Endothelial cell of umbilical vein (primary cell): ENCODE measurements at places on chromosomes 12 and 14. TPM values are rescaled to one million over a fixed set of nuclear protein-coding genes. Genes with fewer than 3 reads are reported as not detected.
A peak's percentile ranks its signal among the peaks of the same experiment; 100 is the strongest.

The PLEKHD1 gene
- not detected in 2 replicates for total RNA-seq

DNA sequence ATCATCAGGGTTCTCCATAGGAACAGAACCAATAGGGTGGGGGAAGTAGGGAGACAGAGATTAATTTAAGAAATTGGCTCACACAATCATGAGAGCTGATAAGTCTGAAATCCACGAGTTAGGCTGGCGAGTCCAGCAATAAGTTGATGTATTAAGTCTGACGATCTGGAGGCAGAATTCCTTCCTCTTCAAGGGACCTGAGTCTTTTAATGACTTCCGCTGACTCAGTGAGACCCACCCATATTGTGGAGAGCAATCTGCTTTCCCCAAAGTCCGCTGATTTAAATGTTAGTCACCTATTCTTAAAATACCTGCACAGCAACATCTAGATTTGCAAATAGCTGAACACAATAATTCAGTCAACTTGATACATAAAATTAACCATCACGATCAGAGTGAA is 97.8 kb downstream of the SPTSSA start:
- no peak for DNase-seq

The TAS2R30 gene
- total RNA-seq, result 3.7 and 5.2 TPM in 2 replicates

DNA sequence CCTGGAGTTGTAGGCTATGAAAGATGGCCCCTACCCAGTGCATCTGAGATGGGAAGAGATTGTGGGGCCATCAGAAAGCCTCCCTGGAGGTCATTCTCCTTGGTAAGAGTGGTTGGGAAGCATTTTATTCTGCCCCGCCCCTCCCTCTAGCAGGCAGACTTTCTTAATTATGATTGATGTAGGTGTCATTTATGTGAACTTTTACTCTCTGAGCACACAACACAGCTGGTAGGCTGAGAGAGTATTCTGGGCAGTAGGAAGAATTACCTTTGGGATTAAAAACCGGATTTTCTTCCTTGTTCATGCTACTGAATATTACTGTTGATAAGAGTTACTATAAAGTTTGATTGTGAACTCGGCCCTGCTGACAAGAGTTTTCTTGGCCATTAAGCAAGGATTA is 266.8 kb downstream of the TTC6 start:
- no peak for DNase-seq

The GNB3 gene
- total RNA-seq, result 9.4 and 14.6 TPM in 2 replicates

GRCh38 chr14:57485635-57486034 is 8.0 kb downstream of the CCDC198 start:
- DNase-seq, result no peak

DNA sequence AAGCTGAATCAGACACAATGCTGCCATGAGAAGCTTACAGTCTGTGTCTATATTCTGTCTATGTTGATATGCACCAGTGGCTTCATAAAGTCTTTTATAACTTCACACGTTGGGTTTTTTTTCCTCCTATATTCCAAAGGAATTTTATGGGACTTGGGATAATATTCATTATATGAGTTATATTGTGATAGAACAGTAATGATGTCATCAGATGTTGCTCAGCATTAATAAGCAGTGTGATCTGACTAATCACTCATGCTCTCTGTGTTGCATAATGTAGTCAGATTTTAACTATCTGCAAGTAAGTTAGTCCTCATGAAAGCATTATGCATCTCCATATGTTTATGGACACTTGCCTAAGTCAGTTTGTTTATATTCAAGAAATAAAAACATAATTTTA is 159.6 kb downstream of the PLCZ1 start:
- DNase-seq, result no peak

GRCh38 chr14:32706721-32707519 is 231.8 kb upstream of the NPAS3 start:
- DNase-seq, result no peak

DNA sequence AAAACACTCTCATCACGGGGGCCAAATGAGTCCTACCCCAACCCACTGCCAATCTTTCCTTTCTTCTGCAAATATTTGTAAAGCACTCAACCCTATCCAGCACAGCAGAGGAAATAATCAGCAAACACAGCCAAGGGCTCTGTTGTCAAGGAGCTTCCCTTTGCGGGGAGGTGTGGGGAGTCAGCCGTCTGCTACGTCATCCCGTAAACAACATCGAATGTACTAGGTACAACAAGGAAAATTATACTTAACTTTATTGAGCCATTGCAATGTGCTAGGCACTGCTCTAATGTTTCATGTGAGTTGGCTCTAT is 22.8 kb downstream of the TMEM63C start:
- no peak for DNase-seq

The PZP gene
- total RNA-seq, result 0.84 and 0.88 TPM in 2 replicates

- DNase-seq, result no peak
Measured at GRCh38 chr12:44405297-44405696, 470.8 kb downstream of the NELL2 start.

The TRIP11 gene
- total RNA-seq, result 51.7 and 58.0 TPM in 2 replicates

The KRT73 gene
- total RNA-seq, result not detected in 2 replicates

The KRT75 gene
- not detected in 2 replicates for total RNA-seq

The SLC16A7 gene
- 8.4 and 8.9 TPM in 2 replicates for total RNA-seq

- DNase-seq, result no peak
Measured at GRCh38 chr14:34129927-34130552, 179.2 kb upstream of the EGLN3 start.

The GRIP1 gene
- 0.69 and 1.2 TPM in 2 replicates for total RNA-seq

The TMPRSS12 gene
- not detected in 2 replicates for total RNA-seq

DNA sequence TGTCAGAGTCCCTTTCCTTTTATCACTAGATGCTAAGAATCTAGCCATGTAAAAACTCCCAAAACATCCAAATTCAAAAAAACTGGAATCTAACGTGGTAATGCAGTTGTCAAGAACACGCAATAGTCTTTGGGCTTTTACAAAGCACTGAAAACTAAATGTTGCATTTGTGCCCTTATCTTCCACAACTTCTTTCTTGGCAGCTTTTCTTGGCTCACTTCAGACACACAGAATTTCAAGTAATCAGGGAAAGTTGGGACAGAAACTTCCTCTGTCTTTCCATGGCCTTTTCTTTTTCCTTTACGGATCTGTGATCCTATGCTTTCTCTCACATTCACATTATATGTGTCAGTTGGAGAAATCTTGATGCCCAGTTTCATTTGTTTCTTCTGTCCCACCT is 136.0 kb downstream of the CRADD start:
- DNase-seq, result peak; percentile 42

The APOF gene
- not detected in 2 replicates for total RNA-seq

The AVPR1A gene
- not detected in 2 replicates for total RNA-seq

The GLS2 gene
- 0.33 TPM in 1 of 2 replicates, not detected in the other for total RNA-seq

DNA sequence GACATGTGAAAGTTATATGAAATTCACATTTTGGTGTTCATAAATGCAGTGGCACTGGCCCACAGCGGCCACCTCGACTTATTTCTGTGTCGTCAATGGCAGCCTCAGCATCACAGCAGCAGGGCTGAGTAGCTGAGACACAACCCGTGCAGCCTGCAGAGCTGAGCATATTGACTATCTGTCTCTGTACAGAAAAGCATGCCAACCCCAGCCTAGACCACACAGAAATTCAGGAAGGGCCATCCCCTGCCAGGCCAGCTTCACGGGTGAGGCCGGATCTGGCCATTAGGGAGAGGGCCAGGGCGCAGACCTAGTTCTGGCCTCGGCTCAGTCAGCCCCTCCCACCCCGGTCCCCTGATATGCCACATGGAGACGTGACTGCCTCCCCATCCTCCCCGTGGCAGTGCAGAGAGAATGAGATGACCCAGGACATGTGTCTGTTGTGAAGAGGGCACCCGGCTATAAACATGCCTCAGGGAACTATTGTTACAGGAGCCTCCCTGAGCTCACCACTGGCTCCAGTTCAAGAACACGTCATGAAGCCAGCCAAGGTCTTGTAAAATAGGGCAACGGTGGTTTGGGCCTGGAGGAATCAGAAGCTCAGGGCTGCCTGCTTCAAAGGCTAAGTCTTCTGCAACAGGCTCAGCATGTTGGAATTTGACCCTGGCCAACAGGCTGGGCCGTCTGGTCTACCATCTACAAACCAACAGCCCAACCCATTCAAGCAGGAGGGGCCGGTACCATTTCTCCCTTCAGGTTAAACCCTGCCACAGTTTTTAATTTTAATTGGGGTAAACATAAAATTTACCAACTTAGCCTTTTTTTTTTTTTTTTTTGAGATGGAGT is 25.5 kb downstream of the SCARB1 start:
- DNase-seq, result peak; percentile 90

The SELPLG gene
- 0.62 and 1.2 TPM in 2 replicates for total RNA-seq

DNA sequence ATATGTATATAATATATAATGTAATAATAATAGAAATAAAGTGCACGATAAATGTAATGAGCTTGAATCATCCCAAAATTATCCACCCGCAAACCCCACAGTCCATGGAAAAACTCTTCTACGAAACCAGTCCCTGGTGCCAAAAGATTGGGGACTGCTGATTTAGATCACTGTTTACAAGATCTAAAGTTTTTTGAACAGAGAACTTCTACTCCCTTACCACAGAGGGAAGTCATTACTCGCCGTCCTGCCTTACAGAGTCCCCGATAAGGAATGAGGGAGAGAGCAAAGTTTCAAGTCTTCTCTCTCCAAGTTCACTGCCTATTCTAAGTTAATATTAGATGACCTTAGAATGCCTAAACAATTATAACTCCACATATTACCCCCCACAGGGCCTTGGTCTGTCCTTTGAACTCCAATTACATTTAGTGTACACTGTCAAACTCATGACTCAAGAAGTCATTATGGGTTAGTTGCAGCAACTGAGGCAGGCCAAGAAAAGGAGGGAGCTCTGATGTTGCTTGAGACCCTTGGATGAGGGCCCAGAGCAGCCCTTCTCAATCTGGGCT is 21.8 kb upstream of the DHRS4 start:
- DNase-seq, result no peak

- DNase-seq, result no peak
Measured at GRCh38 chr14:60705100-60705499, 19.1 kb downstream of the SIX4 start.

The ACOT6 gene
- total RNA-seq, result not detected in 2 replicates

GRCh38 chr12:93571925-93572711 is at the start of gene SOCS2:
SOCS2 (plus strand) TSS chr12:93572675; CDS start chr12:93572898, 223 bp downstream.
- peak; percentile 8 for DNase-seq

DNA sequence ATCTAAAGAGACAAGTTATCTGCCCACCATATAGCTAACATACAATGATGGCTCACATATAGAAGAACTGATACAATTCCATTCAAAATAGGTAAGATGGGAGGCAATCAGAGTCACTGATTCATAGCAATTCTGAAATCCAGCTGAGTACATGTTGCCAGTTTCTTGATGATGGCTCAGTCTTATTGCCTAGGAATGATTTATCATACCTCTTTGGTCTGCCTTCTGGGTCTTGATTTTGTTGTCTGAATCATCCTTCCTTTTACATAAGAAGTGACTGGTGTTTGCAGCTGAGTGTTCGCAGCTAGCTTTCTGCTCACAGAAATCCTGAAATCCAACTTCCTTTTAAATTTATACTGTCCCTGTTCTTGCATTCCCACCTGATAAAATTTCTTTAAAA is 463.2 kb upstream of the MGAT4C start:
- DNase-seq, result no peak

DNA sequence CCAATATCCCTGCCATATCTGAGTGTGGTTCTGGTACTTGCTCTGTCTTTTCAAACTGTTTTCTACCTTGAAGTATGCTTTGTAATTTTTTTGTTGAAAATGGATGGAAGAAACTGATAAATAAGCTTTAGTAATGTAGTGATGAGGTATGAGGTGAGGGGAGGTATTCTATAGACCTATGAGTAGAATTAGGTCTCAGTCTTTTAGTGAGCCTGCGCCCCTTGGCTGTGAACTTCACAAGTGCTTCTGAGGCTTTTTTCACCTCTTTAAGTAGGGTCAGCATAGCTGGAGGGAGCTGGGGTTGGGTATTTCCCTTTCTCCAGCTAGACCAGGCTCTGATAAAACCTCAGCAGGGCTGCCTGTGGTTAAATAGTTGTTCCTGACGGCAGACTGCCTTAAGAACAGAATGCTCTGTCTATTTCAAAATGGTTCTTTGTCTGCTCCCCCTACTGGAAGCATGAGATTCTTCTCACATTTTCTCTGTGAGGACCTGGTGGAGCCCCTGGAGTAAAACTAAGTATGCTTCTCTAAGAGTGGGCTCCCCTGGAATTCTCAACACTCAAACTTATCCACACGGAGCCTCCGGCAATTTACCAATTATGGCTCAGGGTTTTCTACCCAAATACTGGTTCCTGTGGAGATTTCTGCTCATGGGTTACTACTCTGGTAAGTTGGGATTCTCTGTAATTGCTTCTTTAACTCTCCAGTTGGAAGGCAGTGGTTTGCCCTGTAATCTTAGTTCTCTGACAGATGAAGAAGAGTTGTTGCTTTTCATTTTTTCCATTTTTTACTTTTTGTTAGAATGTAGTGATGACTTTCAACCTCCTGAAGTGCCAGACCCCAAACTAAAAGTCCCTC is 13.1 kb downstream of the KRT5 start:
- peak; percentile 24 for DNase-seq

DNA sequence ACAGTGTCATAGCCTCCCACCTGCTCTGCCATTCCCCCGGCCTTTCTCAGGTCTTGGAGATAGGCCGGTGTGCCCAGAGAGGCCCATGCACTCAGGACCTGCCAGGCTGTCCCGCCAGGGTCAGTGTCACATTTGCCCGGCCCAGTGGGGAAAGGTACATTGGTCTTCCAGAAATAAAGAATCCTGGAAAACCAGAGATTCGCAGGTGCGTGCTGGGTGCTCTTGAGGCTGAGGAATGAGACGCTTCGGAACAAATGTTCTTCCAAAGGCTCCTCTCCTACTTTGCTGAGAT is 205.8 kb upstream of the RTL1 start:
- no peak for DNase-seq

The MAP1LC3B2 gene
- total RNA-seq, result 4.1 TPM in 1 of 2 replicates, not detected in the other

DNA sequence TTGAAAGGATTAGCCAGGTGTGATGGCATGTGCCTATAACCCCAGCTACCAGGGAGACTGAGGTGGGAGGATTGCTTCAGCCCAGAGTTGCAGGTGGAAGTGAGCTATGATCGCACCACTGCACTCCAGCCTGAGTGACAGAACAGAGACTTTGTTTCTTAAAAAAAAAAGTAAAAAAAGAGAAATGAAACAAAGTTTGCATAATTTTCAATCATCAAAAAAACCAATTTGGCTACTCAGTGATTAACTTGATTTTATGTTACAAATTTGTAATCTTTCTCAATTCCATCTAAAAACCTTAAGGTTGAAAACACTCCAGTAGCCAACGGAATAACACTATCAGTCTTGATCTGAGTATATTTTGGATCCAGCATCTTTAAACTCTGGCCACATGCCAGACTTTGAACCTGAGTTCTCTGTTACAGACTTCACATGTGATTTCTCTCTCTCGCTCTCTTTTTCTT is 12.6 kb upstream of the DENND5B start:
- no peak for DNase-seq

The RIMBP2 gene
- not detected in 2 replicates for total RNA-seq

The PSMA3 gene
- 228 and 240 TPM in 2 replicates for total RNA-seq

DNA sequence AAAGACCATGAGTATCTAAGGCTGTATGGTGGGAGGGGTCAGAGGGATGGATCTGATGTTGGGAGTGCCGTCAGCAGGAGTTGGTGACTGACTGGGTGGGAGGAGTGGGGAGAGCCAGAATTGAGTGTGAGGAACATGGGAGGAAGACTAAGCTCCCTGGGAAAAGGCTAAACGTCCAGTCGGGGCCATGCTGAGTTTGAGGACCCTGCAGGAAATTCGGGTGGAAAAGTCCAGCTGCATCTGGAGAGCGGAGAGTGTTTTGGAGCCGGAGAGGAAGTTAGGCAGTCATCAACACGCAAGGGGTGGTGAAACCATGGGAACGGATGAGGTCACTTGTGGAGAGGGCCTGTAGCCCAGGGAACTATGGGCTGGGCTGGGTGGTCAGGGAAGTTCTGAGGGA is 60.9 kb downstream of the ELK3 start:
- DNase-seq, result peak; percentile 99

- DNase-seq, result no peak
Measured at GRCh38 chr12:85527192-85527591, 247.2 kb downstream of the ALX1 start.

GRCh38 chr12:96522690-96523089 is 33.3 kb downstream of the CFAP54 start:
- no peak for DNase-seq

The SLC25A21 gene
- total RNA-seq, result 0.92 and 1.4 TPM in 2 replicates
